ENCODE measurements at places on chromosomes 12 and 14. TPM values are rescaled to one million over a fixed set of nuclear protein-coding genes. Genes with fewer than 3 reads are reported as not detected.

The EPS8 gene
- total RNA-seq: 1.9 TPM

The CLEC6A gene
- total RNA-seq: 0.17 TPM

The GNG2 gene
- total RNA-seq: 7.0 TPM

The ENDOU gene
- total RNA-seq: not detected

The KLRC2 gene
- not detected for total RNA-seq

The PLA2G1B gene
- total RNA-seq: not detected

The MYO1H gene
- 0.11 TPM for total RNA-seq

Measured in H9 (cell line).